Muscle of arm (tissue), 14 donors: ENCODE measurements at places on chromosomes 5 and 9.

GRCh38 chr5:178473854-178474253 lies 116.3 kb downstream of the COL23A1 start:
- DNase-seq, result no peak

DNA sequence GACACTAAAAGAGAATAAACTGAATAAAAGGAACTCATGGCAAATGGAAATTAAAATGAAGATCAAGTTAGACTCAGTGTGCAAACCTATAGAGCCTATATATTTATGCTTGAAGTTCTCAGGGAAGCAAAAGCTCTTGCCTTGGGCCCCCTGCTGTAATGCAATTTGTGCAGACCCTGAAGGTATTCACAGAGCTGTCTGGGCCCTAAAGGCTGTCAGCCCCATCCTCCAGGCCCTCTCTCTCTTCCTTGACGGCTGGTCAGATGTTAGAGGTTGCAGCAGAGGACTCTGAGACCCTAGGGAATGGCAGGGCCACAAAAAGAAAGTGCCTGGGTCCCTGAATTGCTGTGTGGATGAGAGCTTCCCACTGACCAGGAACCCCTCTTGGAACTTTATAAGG lies 283.9 kb upstream of the TUT7 start:
- DNase-seq, result no peak

- DNase-seq, result no peak
Measured at GRCh38 chr5:16568875-16569580, 47.8 kb downstream of the RETREG1 start.

GRCh38 chr9:69370430-69370829 lies 45.4 kb downstream of the ENTREP1 start:
- no peak for DNase-seq
